T-helper 2 cell (primary cell): ENCODE measurements at places on chromosomes 11 and 22.

GRCh38 chr11:78752494-78752893 is 177.8 kb upstream of the NARS2 start:
- DNase-seq, result no peak

GRCh38 chr11:21144531-21144930 is 475.1 kb downstream of the NELL1 start:
- no peak for DNase-seq

DNA sequence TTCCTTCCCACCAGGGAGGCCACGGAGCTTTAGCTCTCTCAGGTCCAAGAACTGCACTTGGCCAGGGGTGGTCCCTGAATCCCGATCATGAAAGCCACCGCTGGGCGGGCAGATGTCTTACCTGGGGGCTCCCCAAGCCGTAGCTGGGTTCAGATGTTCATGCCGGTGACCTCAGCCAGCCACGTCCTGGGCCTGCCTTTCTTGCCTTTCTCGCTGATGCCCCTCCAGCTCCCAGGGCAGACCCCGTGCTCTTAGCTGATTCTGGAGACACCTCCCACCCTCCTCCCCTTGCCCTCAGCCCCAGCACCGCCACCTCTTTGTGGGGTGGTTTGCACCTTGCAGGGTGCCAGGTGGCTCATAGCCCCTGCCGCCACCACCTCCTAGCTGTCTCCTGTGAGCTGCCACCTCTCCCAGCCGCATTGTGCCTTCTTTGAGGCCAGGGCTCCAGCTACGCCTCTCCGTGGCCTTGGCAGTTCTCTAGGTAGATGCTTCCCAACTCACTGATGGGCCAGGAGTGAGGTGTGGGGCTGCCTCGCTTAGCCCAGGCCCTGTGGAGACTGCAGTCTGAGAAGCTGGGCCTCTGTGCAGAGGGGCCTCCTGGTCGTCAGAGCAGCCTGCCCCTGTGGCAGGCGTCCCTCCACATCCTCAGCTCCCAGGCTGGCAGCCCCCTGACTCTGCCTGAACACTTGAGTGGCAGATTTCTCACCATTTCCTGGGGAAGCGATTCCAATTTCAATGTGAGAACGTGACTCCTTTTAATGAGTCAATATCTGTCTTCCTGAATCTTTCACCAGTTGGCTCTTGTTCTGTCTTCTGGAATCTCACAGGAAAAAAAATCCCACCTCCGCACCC is 97.6 kb upstream of the B3GAT1 start:
- no peak for DNase-seq

DNA sequence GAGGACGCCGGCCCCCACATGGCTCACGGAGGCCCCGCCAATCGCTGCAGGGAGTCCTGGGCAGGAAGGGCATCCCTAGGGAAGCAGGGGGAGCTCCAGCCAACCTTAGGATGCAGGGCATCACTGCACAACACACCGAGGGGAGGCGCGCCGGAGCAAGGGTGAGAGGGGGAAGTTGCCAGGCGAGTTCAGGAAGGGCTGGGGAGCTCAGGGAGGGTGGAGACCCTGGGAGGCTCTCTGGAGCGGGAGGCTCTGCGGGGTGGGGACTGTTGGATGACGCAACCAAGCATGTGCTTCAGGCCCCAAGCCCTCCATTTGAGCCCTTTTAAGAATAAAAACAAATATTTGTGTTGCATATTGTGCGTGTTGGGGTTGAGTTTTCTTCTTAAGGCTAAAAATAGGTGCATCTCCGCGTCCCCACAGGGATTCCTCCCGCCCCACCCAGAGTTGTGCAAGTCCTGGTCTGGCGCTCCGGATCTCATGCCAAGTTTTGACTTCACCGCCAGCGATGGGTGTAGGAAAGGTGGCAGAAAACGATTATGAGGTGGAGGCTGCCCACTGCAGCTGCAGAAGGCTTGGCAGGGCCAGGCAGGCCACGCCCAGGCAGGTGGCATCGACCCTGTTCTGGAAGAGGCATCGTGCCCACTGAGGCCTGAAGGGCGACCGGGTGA is 65.2 kb downstream of the WNT7B start:
- DNase-seq, result no peak

GRCh38 chr22:29224859-29225410 is 19.2 kb downstream of the EMID1 start:
- no peak for DNase-seq

DNA sequence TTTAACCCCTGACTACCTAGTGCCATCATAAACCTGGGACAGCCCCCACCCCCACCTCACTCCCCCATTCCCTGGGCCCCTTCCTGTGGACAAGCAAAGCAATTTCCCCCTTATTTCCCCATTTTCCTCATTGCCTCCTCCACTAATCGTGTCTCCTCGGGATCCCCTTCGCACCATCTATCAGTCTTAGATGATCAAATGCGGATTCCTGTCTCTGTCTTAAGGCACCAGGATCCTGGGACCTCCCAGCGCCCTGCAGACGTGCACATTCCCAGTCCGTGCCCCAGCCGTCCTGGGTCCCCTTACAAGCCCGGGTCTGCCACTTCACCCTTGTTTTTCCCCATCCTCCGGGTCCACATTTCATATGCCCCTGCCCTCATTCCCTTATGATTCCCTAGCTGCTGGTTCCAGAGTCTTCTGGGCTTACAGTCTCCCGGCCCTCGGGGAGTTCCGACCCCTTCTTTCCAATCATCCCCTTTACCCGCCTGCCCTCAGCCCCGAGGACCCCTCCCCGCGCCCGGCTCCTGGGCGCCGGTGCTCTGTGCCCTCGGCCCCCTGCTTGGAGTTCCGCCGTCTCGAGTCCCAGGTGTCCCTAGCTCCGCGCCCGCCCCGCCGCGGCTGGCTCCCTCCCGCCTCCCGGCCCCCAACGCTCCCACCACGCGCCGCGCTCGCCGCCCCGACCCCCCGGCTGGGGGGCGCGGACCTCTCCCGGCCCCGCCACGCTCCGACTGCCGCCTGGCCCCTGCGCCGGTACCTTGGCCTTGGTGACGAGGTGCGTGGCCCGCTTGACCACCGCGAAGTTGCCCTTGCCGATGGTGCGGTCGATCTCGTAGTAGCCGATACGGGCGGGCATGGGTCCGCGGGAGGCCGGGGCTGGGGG is 599 bp downstream of the SIK3 start:
- no peak for DNase-seq

GRCh38 chr22:43561415-43562178 is 149.8 kb downstream of the MPPED1 start:
- no peak for DNase-seq

- no peak for DNase-seq
These were observed 67.0 kb upstream of the IGLL5 start for GRCh38 chr22:22820626-22821025.

- DNase-seq, result no peak
These were observed 26.1 kb downstream of the GDPD5 start for GRCh38 chr11:75499423-75500190.
